ENCODE measurements at places on chromosomes 11 and 22.

GRCh38 chr22:47310601-47311000 is 548.2 kb downstream of the TBC1D22A start:
- DNase-seq, result no peak

GRCh38 chr11:131682373-131683015 is 312.1 kb downstream of the NTM start:
- DNase-seq, result peak; percentile 26

DNA sequence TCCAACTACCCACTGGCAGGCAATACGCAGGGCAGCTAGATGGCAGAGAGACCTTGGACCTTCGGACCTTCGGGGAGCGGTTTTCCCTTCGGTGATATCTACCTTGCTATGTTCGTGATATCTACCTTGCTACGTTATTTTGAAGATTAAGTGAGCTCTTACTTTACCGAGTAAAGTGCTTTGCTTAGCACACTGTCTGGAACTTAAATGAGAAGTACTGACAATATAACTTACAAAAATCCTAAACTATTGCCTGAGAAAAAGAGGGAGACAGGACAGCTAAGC is 1.0 kb upstream of the PRDM10 start:
- DNase-seq, result no peak

DNA sequence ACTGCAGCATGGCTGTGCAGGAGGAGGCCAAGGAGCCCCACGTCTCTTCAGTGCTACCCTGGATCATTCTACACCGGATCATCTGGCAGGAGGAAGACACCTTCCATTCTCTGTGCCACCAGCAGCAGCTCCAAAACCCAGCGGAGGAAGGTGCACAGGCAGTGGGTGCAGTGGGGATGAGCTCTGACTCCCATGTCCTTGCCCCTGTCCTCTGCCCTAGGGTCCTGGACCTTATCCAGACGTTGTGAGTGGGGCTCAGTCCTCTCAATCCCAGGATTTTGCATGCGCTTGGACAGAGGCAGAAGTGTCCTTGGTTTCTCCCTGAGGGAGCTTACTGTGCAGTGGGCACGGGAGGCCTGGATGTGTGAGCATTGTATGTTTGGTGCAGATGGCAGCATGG is 61.3 kb downstream of the CABIN1 start:
- no peak for DNase-seq

GRCh38 chr22:30421695-30422480 is 3.7 kb upstream of the MTFP1 start:
- DNase-seq, result no peak

- DNase-seq, result no peak
Observed at GRCh38 chr11:31874631-31875191, 63.6 kb upstream of the PAX6 start.

GRCh38 chr11:63969461-63969860 is 5.0 kb upstream of the COX8A start:
- DNase-seq, result no peak

DNA sequence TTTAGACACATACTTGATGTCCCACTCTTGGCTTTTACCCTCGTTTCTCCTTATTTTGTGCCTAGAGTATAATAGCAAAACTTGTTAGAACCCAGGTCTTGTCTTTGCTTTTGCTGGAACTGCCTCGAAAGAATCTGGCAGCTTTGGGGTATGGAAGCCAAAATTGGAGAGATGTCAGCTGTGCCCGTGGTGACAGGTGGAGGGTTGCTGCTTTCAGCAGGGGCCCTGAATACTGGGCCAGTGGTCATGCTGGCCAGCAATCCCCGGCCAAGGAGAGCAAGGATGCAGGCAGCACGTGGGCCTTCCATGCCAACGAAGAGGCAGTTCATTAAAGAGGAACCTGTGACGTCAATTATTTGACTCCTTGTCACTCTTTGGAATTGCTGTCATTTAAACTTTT is 181.1 kb downstream of the HIPK3 start:
- no peak for DNase-seq

- DNase-seq, result no peak
Observed at GRCh38 chr11:96199563-96200025, 143.4 kb downstream of the MAML2 start.

DNA sequence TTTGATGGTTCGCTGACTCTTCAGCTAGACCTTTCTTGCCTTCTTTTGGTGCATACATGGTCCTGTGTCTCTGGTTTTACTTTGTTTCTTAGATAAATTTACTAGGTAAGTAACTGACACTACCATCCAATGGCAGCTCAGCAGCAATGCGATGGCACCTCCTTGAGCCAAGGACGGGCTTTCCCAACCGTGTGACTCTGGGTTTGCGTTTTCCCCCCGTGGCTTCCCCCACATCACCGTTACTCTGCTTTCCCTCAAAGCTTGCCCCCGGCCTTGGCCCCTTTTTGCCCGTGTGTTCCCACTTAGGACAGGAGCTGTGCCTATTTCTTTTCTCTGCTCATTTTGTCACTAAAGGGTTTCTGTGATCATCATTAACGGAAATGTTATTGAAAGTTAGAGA is 41.5 kb downstream of the TBC1D22A start:
- DNase-seq, result no peak

DNA sequence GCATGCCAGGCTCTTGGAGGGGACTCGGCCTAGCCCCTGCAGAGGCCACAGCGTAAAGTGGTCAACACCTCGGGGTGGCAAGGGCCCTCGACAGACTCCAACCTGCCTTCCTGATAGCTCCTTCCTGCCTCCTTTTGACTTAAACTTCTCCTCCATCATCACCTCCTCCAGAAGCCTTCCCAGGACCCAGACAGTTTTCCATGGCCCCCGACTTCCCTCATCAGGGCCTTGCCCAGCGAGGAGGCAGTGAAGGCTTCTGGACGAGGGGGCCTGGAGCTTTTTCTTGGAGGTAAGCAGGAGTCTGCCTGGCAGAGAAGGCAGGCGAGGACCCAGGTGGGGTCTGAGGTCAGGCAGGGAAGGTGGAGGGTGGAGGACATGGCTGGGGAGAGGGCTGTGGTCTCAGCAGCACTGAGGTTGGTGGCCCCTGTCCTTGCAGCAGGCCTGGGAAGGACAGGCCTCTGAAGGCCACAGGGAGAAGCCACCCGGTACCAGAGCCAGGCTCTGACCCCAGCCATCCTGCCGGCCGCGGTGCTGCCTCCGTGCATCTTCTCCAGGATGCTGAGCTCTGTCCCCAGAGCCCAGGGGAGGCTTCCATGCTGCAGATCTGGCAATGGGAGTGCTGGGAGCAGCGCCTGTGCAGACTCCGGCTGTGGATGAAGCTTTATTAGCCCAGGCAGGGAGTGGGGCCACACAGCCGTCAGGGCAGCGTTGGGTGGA is 81.4 kb downstream of the WNT7B start:
- no peak for DNase-seq

- DNase-seq, result no peak
Observed at GRCh38 chr11:69496202-69496557, 14.7 kb downstream of the LINC01488 start.

- no peak for DNase-seq
Observed at GRCh38 chr11:109726061-109726460, 304.1 kb downstream of the C11orf87 start.

DNA sequence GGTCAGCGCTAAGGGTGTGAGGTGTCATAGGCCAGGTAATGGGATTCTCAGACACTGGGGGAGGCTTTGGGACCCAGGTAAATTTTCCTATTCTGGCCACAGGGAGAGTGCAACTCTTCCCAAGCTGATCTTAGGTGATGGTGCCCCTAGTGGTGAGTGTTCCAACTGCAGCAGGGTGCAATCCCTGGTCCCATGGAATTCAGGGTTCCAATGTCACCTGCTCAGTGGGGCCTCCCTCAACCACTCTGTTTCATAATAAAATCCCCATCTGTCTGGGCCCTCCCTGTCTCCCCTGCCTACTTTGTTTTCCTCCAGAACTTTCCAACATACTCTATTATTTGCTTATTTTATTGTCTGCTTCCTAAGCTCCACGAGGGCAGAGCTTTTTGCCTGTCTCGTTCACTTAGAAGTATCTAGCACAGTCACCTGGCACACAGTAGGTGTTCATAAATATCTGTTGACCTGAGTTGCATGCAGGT is 2.9 kb upstream of the SGSM1 start:
- peak; percentile 79 for DNase-seq

DNA sequence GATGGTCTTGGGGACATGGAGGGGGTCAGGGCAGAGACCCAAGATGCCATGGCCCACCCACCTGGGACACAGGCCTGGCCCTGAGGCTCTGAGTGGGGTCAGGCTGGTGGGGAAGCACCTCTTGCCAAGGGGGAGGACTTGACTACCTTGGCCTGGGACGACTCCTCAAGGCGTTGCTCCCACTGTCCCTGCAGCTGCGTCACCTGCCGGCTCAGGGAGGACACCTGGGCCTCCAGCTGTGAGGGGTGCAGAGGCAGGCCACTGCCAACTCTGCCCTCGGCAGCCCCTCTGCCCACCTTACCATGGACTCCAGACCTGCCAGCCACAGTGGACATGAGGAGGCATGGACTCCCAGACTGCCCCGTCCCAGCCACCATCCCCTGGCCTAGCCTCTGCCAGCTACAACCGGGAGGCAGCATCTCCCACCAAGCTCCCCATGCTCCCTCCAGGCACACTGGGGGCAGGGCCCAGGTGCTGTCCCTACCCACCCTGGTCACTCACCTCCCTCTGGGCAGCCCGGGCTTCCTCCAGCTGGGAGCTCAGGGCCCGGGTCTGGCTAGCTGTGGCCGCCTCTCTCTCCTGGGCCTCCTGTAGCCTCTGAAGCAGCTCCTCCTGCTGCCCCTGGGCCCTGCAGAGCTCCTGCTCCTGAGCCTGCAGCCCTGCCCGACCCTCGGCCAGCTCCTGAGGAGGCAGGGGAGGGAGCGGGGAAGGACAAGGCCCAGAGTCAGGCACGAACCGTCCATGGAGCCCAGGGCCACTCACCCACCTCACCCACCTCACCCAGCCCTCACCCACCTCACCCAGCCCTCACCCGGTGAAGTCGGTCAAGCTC is 8.6 kb downstream of the CDC42BPG start:
- DNase-seq, result no peak

DNA sequence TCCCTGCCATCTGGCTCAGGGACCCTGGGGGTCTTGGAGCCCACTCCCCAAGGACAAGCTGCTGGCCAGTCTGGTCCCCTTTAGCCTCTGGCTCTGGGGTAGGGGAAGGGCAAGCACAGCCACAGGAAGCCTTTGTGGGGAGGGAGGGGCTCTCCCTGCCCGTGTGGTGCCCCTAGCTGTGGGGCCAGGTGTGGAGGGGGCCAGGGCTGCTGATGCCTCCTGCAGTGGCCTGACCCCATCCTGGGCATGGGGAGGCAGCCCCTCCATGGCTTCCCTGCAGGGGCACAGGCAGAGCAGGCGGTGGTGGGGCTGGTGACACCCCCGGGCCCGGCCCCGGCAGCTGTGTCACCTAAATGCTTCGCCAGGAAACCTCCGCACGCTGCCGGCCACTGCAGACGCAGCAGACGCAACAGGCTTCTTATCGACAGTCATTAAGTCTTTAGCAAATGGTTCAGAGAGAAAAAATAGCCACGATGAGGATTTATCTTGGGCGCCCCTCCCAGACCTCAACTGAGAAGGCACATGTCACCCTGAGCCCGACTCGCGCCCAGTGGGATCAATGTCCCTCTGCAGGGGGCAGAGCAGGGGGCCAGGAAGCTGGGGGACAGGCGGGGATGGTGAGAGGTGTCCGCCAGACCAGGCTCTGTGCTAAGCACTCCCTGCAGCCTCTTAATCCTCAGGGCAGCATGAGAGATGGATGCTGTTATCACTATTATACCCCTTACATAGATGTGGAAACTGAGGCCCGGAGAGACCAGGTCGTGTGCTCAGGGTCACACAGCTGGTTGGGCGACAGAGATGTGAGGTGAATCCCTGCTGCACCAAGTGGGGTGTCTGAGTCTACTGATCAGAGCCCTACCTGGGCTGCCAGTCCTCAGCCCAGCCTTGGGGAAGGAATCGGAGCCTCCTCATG is 33.9 kb downstream of the FLRT1 start:
- no peak for DNase-seq

DNA sequence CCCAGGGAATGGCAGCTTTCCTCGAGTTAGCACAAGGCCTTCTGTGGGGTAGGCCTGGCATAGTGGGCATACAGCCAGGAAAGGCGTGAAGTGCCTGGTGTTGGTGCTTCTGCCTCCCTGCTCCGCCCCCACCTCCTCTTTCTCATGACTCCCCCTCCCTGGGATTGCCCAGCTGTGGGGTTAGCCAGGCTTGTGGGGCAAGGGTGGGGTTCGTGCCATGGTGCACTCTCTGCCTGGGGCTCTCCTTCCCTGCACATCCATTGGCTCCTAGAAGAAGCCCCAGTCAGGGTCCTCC is 236.8 kb upstream of the NCAM1 start:
- no peak for DNase-seq

GRCh38 chr11:103534191-103534590 is 425.0 kb downstream of the DYNC2H1 start:
- no peak for DNase-seq

GRCh38 chr11:73218106-73218829 is at the start of gene P2RY2:
Gene P2RY2, plus strand, starts transcription at chr11:73218281. Its CDS starts 15,879 bp downstream, at chr11:73234160.
- peak; percentile 89 for DNase-seq

DNA sequence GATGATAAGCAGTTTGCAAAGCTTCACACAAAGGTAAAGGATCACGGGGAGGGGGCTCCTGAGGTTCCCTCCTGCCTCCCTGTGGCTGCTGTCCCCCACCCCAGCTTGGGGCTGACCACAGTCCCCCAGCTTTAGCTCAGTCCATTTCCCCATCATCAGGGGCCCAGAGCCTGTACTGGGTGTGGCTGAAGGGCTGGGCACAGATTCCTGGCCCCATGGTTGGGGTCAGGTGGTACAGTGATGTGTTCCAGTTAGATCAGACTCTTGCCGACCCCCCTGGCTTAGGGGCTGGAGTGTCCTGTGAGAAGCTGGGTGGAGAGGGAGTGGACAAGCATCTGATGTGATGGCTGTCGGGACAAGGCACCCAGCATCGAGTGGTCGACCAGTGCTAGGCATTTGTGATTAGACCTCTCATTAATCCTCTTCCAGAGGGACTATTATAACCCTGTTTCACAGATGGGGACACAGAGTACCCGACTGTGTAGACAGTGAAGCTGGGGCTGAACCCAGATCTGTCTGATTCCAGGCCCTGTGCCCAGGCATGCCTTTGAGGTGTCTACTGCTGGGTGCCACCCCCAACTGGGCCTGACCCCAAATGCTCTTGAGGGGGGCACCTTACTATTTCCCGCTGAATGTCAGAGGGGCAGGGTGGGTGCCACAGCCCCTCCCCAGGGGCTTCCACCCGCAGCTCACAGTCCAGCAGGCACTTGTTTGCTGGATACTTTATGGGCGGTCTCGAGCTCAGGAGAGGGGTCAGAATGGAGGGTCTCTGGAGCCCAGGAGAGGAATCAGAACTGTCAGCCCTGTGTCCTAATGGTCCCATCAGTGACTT is 4.3 kb downstream of the SHANK3 start:
- no peak for DNase-seq

- no peak for DNase-seq
Observed at GRCh38 chr11:35424157-35424940, 5.0 kb upstream of the SLC1A2 start.

DNA sequence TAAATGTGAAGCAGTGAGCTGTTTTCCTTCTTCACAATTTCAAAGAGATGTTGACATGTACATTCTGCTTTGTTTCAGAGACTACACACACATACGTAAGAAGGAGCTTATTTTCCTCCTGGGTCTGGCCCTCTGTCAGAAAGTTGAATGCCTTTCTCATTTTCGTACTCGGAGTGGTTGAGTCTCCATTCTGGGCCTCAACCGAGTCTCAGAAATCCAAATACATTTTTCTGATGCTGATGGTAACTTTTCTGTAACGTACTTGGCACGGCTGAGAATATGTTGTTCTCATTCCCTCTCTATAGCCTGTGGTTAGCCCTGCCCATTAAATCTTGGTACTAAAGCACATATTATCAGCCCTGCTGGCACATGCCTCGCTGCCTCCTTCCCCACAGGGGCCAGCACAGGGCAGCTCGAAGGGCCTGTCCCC is 25.3 kb downstream of the PARVA start:
- no peak for DNase-seq

Measured in ecto neural progenitor cell (in vitro differentiated cells).